NCI-H2029 treated with DMSO at 0.1 percent for 48 hours (cell line): ENCODE measurements at places on chromosomes 1 and 21.

- no peak for DNase-seq
These were observed 43.1 kb downstream of the OPTC start for GRCh38 chr1:203536980-203537455.

GRCh38 chr1:39427912-39428311, 63.5 kb upstream of the BMP8A start:
- DNase-seq = no peak

- DNase-seq = no peak
These were observed 67.4 kb downstream of the SLC16A1 start for GRCh38 chr1:112888630-112889029.

- DNase-seq = no peak
These were observed 19.5 kb upstream of the RGSL1 start for GRCh38 chr1:182430263-182431068.

DNA sequence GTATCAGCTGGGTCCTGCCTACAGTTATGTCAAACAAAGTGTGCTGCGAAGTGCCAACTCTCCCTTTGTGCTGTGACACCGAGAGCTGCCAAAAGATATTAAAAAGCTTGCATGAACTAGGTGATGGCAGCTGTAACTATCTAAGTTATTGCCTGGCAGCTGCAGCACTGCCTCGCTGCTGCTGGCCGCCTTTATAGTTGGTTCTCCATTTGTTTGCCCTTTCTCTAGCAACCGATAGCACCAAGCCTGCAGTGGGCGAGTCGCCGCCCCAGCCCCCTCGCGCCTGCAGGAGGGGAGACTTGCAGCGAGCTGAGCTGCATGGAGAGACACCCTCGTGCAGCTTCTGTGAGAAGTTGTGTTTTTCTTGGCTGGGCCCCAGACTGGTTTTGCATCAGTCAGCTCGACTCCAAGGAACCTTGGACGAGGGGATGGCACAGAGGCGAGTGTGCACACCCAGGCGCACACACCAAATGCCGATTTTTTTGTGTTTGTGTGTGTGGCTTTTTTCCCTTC, 330.6 kb downstream of the RPS6KC1 start:
- no peak for DNase-seq

GRCh38 chr1:29362764-29363163, 126.4 kb downstream of the PTPRU start:
- DNase-seq = no peak
